Fibroblast of upper back skin (primary cell): ENCODE measurements at places on chromosomes 4 and X.

- DNase-seq, result no peak
Observed at GRCh38 chrX:113920661-113921060, 663.2 kb upstream of the HTR2C start.

DNA sequence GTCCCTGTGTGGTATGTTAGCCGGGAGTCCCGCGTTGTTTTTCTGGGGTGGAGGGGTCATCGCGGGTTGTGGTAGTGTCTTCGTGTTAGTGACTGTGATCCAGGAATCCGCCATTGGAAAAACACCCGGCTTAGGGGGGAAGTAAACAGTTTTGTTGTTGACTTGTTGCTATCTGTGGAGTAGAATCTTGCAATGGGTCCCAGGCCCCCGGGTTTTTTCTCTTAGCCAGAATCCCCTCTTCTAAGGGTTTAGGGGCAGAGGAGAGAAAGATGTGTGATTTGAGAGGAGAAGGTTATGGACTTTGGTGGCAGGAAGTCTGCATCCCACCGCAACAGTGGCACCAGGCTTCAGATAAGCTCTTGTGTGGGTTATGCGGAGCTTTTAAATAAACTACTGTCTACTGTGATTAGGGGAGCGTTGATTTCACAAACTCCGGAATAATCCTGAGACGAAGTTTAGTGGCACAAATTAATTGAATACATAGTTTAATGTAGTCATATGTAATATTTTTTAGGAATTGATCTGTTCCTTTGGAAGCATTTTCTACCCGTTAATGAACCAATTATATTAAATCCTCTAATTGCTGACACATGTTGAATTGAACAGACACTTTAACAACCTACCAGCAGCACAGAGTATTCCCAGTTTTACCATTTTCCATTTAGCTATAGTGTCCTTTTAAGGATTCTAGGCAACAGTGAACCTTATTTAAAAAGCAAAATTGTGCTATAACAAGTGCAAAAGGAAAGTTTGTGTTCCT is 1.4 kb downstream of the DDX3X start:
- no peak for DNase-seq

DNA sequence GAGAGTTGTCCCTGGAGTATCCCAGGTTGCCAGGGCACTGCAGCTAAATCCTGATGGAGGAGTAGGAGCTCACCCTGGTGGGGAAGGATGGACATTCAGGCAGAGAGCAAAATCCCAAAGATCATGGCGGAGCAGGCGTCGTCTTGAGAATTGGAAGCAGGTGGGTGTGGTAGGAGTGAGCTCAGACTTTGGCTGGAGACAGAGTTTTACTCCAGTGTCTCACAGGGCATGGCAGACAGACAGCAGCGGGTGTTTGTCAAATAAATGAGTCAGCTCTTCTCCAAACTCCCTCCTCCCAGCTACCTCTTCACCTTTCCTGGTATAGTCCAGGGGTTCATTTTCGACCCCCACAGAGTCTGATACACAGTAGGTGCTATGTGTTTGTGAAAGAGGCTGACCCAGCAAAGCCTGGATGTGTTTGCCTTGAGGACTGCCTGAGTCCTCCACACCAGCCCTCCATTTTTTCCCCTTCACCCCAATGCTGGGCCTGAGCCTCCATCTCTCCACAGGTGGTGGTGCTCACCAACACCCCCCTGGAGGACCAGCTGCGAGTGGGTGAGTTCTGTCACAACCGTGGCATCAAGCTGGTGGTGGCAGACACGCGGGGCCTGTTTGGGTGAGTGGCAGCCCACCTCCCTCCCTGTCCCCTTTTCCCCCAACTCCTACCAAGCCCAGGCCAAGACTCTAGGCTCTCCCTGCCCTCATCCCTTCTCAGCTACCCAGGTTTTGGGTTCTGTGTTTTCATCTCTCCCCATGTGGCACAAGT is 6.9 kb downstream of the UBA1 start:
- peak; percentile 55 for DNase-seq

- no peak for DNase-seq
Observed at GRCh38 chr4:3821580-3822229, 55.5 kb downstream of the ADRA2C start.

GRCh38 chr4:185412412-185412811 is 13.4 kb downstream of the UFSP2 start:
- no peak for DNase-seq

DNA sequence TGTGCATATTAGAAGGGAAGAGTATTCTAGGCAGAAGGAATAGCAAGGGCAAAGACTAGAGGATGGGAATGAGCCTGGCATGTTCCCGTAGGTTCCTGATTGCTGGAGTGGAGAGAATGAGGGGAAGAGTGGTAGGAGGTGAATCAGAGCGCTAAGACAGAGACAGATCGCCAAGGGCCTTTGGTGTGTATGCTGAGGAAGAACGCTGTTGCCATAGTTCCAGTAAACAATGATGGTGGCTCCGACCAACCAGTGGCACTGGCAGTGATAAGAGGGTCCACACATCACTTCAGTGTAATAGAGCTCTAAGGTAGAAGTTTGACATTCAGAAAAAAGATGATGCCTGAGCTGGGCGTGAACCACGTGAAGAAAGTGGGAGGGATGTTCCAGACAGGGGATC is 966 bp downstream of the TBC1D25 start:
- DNase-seq, result no peak

GRCh38 chr4:156959298-156959702 is 12.3 kb downstream of the PDGFC start:
- peak; percentile 85 for DNase-seq

DNA sequence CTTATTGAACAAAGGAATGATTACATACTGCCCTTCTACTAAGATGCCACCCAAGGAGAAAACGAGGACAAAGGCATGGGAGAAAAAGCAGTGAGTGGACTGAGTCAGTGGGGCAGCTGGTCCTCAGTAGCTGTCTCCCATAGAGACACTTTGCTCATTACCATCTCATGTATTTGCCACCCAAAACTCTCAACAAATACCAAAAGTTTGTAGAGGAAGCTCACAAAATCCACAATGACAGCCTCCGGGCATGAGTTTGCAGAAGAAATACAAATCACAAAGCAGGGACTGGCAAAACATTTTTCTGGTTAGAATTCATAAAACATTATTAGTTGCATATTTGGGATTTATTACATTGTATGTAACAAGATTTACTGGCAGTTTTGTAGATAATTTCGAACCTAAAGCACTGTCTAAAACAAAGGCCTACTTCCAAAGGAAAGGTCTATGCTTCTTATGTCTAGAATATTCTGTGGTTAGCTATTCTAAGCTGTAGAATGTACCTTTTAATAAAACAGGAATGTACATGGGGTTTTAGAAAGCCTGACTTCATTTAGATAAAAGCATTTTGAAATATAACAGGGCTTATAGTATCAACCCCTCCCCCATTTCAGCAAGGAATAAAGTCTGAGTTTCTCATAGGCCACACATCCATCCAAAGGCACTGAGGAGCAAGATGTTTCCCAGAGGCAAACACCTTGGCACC is 17.7 kb downstream of the PCDH18 start:
- peak; percentile 81 for DNase-seq

DNA sequence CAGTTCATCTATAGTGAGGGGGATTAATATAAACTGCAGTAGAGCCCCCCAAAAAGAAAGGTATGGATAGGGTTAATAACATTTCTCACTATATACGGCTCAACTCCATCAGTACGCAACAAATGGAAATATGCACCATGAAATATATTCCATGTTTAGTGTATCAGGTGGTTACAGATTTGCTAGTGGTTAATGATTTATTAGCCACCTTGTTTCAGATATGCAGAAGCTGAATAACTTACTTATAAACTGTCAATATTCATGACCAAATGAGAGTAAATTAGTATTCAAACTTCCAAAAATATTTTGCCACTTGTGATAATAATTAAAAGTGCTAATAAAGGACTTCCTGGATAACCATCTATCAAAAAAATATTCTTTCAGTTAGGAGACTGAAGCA is 14.8 kb downstream of the AMTN start:
- no peak for DNase-seq

- no peak for DNase-seq
Observed at GRCh38 chrX:39654183-39654925, 443.4 kb downstream of the BCOR start.

DNA sequence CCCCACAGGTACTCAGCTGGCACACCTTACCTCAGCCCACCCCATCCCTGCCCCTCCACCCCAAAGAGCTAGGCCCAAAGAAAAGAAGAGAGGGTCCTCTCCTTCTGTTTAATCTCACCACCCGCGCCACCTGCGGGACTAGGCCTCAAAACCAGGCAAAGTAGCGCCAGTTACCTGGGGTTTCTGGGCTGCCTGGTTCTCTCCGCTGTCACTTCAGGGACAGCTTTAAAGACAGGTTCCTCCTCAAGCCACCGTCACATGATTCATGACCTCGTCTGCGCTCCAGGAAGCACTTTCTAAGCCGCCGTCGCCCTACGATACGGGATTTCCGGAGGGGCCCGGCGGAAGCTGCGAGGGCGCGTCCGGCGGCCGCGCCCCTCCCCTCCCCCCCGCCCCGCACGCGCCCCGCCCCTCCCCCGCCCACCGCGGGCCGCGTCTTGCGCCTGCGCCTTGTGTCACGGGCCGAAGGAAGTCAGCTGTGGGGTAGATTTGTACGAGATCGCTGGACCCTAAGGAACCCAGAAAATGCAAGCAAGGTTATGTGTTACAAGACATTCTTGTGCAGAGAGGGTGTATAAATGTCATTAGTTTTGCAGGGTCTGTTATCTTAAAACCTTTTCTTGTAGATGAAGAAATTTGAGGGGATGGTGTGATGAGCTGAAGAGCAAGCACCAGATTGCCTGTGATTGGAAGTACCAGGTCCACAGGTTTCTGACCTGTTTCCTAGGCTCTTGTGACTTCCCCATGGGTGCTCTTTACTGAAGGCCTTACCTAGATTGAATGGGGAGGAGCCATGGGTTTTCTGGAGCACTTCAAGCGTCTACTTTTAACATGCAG is at the start of gene LAMTOR3:
LAMTOR3 (minus strand) TSS at position 267 of the 837 bp plus-strand sequence. CDS start 464 bp downstream, outside the sequence.
- peak; percentile 89 for DNase-seq

GRCh38 chr4:66000510-66001117 is 330.3 kb upstream of the EPHA5 start:
- DNase-seq, result peak; percentile 21

- no peak for DNase-seq
Observed at GRCh38 chrX:52988985-52989917, 30.9 kb upstream of the FAM156A start.

DNA sequence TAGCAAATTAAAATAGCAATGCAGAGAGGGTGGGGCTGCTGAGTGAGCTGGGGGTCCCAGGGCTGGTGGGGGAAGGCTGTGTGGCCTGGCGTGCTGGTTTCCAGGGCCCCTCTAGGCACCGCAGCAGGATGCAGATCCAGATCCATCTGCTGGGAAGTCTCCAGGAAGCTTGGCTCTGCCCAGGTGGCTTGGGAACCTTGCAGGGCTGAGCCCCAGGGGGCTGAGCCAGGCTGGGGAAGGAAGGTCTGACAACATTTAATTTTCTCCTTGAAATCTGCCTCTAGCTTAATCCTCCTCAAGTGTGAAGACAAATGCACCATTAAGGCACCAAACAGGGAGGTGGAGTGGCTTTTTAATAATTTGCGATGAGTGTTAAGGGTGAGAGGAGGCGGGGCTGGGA is 31.7 kb downstream of the SORCS2 start:
- no peak for DNase-seq

DNA sequence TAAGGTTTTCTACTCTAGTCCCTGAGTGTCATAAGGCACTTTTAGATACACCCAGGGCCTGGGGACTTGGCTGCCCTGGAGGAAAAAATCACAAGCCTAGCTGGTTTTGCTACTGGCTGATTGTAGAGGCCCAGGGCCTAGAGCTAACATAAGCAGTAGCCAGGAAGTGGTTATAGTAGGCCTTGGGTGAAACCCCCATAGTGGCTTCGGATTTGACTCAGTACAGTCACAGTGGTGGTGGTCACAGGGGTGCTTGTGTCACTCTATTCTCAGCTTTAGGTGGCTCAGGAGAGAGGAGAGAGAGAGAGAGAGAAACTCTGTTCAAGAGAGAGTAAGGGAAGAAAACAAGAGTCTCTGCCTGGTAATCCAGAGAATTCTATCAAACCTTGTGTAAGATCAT is 194.5 kb upstream of the EDA2R start:
- no peak for DNase-seq

DNA sequence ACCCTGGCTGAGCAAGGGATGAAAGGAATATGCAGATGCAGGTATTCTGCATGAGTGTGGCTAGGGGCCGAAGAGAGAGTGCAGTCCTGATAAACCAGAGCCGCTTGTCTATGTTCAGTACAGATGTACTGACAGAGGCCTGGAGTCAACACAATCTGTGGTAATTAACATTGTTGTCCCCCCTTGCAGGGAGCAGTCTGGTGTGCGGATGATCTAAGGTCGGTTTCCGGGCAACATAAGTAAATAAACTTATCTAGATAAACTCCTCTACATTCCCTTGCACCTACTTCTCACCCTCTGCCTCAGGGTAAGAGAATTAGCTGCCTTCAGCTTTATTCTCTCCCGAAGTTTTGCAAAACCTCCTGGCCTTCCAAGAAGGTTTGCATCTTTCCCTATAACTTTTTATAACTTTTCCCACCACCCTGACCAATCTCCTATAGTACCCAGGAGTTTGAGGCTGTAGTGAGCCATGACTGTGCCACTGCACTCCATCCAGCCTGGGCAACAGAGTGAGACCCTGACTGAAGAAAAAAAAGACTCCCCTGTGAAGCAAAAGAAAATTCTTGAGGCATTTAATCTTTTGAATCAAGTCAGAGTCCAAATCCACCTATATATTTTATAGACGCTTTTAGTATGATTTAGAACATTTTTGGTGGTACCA is 26.6 kb downstream of the SNX25 start:
- no peak for DNase-seq

- peak; percentile 61 for DNase-seq
Observed at GRCh38 chr4:78612398-78613178, 61.0 kb downstream of the ANXA3 start.

DNA sequence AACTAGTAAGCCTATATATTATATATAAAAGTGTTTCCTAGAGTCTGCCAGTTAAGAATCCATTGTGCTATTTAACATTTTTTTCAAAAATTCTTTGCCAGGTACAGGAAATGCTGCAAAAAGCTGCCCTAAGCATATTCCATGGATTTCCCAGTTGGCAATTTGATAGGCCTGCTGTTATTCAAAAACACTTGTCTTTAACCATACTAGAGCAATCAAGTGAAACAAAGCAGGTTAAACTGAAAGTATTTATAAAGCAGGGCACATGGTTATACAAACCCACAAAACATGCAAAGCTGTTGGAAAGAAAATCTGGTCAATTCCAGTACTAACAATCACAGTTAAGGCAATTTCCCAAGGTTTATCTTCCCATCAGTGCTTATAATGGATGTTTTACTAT is 159.9 kb downstream of the UNC5C start:
- DNase-seq, result no peak

DNA sequence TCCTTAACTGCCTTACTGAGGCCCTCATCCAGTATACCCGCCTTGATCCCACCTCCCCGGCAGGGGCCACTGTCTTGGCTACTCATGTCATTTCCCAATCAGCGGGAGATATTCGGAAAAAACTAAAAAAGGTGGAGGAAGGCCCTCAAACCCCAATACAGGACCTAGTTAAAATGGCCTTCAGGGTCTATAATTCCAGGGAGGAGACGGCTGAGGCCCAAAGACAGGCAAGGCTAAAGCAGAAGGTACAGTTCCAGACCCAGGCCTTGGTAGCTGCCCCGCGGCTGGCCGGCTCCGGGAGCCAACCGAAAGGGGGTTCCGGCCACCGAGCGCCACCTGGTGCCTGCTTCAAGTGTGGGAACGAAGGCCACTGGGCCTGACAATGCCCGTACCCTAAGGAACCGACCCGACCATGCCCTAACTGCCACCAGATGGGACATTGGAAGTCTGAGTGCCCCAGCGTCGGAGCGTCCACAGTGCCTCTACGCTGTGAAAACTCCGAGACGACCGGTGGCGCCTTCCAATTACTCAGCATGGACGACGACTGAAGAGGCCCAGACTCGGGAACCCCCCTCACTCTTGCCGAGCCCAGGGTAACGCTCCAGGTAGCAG is 959.6 kb downstream of the RPA4 start:
- no peak for DNase-seq

- no peak for DNase-seq
Observed at GRCh38 chr4:3283916-3284315, 8.9 kb upstream of the RGS12 start.
